ENCODE measurements at places on chromosomes 6 and 20. TPM values are rescaled to one million over a fixed set of nuclear protein-coding genes. Genes with fewer than 3 reads are reported as not detected.

The SAMD5 gene
- total RNA-seq = not detected

The DLGAP4 gene
- 40.2 TPM for total RNA-seq

The COL21A1 gene
- not detected for total RNA-seq

The KIFC1 gene
- 1.1 TPM for total RNA-seq

The TMEM170B gene
- total RNA-seq = 3.2 TPM

The TREM2 gene
- total RNA-seq = 3.1 TPM

DNA sequence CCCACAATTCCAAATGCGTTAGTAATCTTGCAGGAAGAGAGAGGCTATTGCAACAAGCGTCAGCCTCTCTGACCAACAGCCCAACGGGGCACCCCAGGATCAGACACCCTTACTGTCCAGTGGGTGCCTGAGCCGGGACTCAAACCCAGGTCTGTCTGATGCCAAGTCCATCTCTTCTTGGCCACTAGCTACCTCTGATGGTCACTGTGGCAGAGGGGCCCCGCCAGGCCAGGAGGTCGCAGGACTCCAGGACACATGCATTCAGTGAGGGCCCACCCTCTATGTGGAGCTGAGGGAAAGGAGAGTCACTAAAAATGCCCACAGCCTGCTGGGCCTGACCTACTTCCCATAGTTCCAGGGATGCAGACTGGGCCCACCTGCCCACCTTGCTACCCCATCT, 83.3 kb downstream of the PREX1 start:
- peaks cover 16% of the 10 kb centered on the region for H3K4me1 ChIP-seq
- no peaks in the 10 kb centered on the region for H3K36me3 ChIP-seq
- H3K4me3 ChIP-seq = no peak overlapping the region
- DNase-seq = no peak
- no peak overlapping the region for H3K27ac ChIP-seq
- H3K27me3 ChIP-seq = no peaks in the 10 kb centered on the region

- peak; percentile 20 for DNase-seq
- peak overlapping the region; percentile 98 for H3K4me3 ChIP-seq
- H3K36me3 ChIP-seq = peaks cover 4% of the 10 kb centered on the region
- H3K4me1 ChIP-seq = peaks cover 23% of the 10 kb centered on the region
These were observed 34.7 kb upstream of the SYNCRIP start for GRCh38 chr6:85677234-85677956.

DNA sequence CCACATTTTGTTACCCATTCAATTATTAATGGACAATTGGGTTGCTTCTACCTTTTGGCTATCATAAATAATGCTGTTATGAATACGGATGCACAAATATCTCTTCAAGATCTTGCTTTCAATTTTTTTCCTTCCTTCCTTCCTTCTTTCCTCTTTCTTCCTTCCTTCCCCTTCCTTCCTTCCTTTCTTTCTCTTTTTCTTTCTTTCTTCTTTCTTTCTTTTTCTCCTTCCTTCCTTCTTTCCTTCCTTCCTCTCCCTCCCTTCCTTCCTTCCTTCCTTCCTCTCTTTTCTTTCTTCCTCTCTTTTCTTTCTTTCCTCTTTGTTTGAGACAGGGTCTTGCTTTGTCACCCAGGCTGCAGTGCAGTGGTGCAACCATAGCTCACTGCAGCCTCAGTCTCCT, 39.2 kb downstream of the ZNF184 start:
- H3K27ac ChIP-seq = no peak overlapping the region
- DNase-seq = no peak
- H3K27me3 ChIP-seq = no peaks in the 10 kb centered on the region
- no peak overlapping the region for H3K4me3 ChIP-seq
- H3K36me3 ChIP-seq = no peaks in the 10 kb centered on the region

DNA sequence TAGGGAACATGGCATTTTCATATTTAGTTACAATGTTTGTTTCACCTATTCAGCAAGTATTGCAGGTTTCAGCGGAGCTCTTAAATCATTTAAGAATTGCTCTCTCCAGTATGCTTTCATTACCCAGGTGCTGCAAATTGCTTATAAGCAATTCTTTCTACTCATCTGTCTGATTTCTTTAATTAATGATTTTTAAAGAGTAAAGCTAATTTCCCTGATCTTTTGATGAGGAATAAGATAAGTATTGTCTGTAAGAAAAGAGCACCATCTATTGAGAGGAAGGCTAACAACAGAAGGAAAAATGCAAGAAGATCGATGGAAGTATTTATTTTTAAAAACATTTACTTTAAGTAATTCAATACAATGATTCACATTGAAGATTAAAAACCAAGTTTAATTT, 2.0 kb downstream of the OPRM1 start:
- no peaks in the 10 kb centered on the region for H3K36me3 ChIP-seq
- no peak overlapping the region for H3K27ac ChIP-seq
- no peak overlapping the region for H3K4me3 ChIP-seq
- DNase-seq = no peak
- peaks cover 2% of the 10 kb centered on the region for H3K27me3 ChIP-seq

- DNase-seq = no peak
- no peak overlapping the region for H3K4me3 ChIP-seq
- H3K27ac ChIP-seq = no peak overlapping the region
- no peaks in the 10 kb centered on the region for H3K27me3 ChIP-seq
- H3K4me1 ChIP-seq = no peaks in the 10 kb centered on the region
- no peaks in the 10 kb centered on the region for H3K36me3 ChIP-seq
These were observed 29.0 kb downstream of the JARID2 start for GRCh38 chr6:15274692-15275387.

DNA sequence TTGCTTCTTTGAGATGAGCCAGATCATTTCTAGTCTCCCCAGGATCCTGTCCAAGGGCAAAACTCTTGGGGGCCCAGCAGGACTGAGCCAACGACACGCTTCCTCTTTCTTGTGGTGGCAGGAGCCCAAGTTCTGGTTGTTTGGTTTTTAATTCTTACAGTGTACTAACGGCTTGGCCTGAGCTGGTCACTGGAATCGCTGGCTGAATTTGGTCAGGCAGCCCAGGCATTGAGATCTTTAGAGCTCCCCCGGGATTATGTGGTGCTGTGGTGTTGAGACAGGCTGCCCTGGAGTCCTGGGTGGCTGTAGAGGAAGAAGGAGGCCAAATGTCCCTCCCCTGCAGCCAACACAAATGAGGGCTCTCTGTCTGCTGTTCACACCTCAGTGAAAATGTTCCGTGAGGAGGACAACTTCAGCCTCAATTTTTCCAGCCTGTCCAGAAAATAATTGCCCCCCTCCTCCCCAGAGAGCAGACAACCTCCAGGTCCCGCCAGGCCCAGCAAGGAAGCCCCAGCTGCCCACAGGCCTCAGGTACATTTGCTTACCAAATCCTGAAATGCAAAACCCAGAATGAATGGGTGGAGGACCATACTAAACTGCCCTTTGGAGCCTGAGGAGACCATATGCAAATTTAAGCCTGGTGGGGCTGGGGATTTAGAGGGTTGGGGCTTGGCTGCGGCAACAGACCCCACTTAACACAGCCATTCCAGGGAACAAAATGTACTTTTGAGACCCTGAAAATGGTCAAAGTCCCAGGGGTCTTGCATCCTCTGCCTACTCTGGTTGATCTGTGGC, 23.6 kb downstream of the BNIP5 start:
- H3K27ac ChIP-seq = no peak overlapping the region
- H3K27me3 ChIP-seq = no peaks in the 10 kb centered on the region
- no peaks in the 10 kb centered on the region for H3K36me3 ChIP-seq
- no peak overlapping the region for H3K4me3 ChIP-seq
- DNase-seq = no peak

GRCh38 chr6:47358440-47359225, 48.9 kb upstream of the TNFRSF21 start:
- H3K27ac ChIP-seq = no peak overlapping the region
- no peaks in the 10 kb centered on the region for H3K36me3 ChIP-seq
- H3K4me3 ChIP-seq = no peak overlapping the region
- H3K27me3 ChIP-seq = peaks cover 3% of the 10 kb centered on the region

DNA sequence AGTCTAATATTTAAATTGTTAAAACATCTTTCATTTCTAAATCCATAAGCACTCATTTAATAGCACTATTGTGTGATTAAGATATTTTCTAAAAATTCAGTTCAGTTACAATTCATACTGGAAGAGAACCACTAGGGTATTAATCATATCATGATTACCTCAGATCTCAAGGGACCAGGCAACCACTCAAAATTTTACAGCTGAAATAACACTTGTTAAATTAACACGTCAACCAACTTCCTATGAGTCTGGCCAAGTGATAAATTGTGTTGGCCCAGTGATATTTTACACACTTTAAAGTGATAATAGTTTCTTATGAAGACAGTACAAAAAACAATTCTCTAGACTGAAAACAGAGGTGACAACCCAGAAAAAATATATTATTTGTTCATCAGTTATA, 869.0 kb upstream of the ADGRB3 start:
- no peaks in the 10 kb centered on the region for H3K27me3 ChIP-seq
- H3K27ac ChIP-seq = no peak overlapping the region
- DNase-seq = no peak
- H3K4me1 ChIP-seq = no peaks in the 10 kb centered on the region
- H3K36me3 ChIP-seq = no peaks in the 10 kb centered on the region

GRCh38 chr6:2185466-2185865, 59.9 kb downstream of the GMDS start:
- H3K4me1 ChIP-seq = no peaks in the 10 kb centered on the region
- no peak for DNase-seq
- H3K27ac ChIP-seq = no peak overlapping the region
- no peaks in the 10 kb centered on the region for H3K36me3 ChIP-seq
- H3K4me3 ChIP-seq = no peak overlapping the region

DNA sequence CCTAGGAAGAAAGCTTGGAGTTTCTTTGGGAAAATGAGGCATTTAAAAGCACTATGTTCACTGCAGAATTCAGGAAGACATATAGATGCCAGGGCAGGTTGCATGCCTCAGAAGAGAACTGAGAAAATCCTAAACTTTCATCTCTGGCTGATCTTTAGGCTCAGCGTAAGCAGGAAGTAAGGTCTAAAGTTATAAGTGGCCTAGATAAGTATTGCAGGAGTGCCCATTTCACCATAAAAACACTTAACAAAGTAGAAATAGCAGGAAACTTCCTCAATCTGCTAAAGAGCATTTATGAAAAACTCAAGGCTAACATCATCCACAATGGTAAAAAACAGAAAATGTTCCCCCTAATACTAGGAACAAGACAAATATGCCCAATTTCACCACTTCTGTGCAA, 320.3 kb downstream of the BMP2 start:
- no peak overlapping the region for H3K4me3 ChIP-seq
- H3K4me1 ChIP-seq = no peaks in the 10 kb centered on the region
- H3K27me3 ChIP-seq = no peaks in the 10 kb centered on the region
- no peak overlapping the region for H3K27ac ChIP-seq
- DNase-seq = no peak

DNA sequence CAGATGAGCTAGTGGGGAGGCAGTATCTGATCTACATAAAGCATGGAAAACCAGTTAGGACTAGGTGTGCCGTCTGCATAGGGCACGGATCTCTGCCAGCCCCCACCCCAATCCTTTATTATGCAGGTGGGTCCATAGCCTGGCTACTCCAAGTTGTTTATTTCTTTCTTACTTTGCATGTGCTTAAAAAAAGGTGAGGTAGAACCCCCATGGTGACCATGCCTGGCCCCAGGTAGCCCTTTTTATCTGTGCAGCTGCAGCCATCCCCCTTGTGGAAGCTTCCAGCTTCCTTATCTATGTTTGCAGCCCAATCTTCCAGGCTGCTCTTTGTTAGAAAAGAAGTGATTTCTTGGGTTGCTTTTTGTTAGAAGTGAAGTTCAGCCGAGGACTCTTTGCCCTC, 9.0 kb upstream of the TREM2 start:
- no peak for DNase-seq
- no peaks in the 10 kb centered on the region for H3K4me1 ChIP-seq

DNA sequence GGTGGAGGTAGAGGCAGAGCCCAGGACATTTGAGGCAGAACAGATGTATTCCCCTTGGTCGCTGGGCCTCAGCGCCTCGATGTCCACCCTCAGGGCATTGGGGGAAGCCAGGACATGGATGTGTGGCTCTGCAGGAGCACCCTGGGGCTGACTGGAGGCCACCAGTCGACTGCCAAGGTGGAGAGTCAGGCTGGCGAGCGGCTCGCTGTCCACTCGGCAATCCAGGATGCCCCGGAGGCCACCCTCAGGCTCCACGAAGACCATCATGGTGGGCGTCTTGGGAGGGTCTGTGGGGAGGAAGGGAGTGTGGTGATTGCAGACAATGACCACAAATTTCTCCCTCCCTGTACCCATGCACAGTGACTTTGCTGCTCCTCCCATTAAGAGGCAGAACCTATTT, 8.2 kb upstream of the ADAM33 start:
- DNase-seq = no peak
- no peak overlapping the region for H3K4me3 ChIP-seq
- no peaks in the 10 kb centered on the region for H3K27me3 ChIP-seq
- no peak overlapping the region for H3K27ac ChIP-seq

- no peaks in the 10 kb centered on the region for H3K27me3 ChIP-seq
- no peak for DNase-seq
- no peak overlapping the region for H3K4me3 ChIP-seq
- no peaks in the 10 kb centered on the region for H3K36me3 ChIP-seq
- no peak overlapping the region for H3K27ac ChIP-seq
These were observed 289.8 kb upstream of the IRAK1BP1 start for GRCh38 chr6:78577585-78577984.

DNA sequence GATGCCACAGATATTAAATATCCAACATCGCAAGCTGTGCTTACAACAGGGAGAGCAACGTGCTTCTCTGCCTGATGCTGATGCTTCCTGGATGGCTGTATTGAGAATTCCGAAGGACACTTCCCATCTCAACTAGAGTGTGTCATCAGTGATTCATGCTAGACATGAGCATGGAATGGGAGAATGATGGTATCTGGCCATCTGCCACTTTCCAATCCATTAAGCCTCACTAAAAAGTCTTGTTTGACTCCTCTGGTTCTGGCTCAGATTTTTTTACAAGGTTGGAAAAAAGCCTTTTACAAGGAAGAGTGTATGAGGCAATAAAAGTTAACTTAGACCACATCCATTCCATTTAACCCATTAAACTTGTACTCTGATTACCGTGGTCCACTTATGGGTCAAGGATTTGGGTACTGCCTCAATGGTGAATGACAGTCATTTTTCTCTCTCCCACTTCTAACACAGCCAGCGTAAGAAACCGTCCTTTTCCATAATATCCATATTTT, 265.3 kb downstream of the UST start:
- H3K27ac ChIP-seq = no peak overlapping the region
- no peaks in the 10 kb centered on the region for H3K27me3 ChIP-seq
- no peak for DNase-seq
- no peak overlapping the region for H3K4me3 ChIP-seq
